ENCODE measurements at places on chromosomes 7 and 10.

DNA sequence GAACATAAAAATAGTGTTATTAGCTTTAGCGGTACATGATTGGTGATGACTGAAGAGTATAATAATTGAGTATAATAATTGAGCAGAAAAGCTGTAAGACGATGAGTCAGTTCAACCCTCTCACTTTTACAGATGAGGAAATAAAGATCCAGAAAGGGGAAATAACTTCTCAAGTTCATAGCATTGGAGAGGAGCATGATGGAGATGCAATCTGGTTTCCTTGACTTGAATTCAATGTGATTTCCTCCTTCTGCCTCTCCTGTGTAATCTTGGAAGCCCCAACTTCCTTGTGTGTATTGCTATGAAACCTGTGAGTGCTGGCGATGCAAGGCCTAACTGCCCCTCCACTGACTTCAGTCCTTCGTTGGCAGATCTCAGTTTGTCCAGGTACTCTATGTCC lies 265.1 kb downstream of the LRMDA start:
- DNase-seq, result no peak

GRCh38 chr10:109386101-109386500 lies 537.2 kb downstream of the XPNPEP1 start:
- no peak for DNase-seq

- no peak for DNase-seq
Measured at GRCh38 chr7:149367418-149368180, 93.3 kb downstream of the ZNF777 start.

DNA sequence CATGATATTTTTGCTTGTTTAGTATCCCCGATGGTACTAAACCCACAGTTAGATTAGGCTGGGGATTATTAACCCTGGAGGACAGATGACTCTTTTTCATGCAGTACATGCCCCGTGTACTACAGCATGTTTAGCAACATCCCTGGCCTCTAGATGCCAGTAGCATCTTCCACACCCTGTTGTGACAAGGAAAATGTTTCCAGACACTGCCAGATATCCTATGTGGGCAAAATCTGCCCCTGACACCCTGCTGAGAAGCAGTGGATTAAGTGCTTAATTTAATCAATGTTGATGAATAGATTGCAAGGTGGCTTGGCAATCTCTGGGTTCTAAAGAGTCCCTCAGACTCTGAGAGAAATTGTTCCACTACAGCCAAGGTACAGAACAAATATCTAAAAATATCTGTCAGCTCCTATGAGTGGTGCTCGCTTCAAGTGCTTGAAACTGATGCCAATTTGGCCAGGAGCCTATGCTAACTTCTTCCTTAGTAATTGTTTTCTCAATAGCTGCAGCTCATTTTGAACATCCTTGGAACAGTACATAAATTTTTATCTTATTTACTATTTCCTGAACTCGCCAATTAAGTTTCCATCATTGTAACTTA lies 247.0 kb downstream of the SORCS1 start:
- DNase-seq, result no peak

DNA sequence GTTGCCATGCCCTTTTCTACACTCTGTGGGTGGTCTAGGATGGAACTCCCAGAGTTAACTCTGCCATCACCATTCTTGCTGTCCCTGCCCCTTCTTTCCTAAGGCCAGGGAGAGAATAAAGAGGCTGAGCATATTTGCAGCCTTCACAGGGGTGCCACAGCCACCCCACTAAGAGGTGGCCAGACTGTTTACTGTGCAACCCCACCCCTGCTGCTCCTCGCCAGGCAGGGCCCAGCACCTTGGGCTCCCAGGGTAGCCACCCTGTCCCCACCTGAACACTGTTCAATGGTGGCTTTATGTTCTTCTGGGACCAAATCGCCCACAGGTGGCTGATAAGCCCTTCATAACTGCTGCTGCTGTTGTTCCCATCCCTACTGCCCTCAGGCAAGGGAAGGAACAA lies 198.9 kb downstream of the SNX13 start:
- DNase-seq, result no peak

DNA sequence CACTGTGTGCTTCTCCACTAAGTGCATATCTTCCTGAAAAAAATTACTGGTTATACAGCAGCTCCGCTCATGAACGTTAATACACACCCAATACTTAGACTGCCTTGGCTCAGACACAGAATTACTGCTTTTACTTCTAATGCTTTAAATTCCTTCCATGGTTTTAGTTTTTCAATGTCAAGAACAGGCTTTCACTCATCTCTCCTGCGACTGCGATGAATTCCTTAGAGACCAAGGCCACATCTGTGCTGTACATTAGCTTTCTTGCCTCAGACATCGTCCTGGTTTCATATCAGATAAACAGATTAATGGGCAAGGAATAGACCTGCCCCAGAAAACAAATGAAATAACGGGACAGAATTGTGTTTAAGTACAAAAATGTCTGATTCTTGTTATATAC lies 120.2 kb downstream of the CYP26A1 start:
- no peak for DNase-seq

- DNase-seq, result peak; percentile 60
Measured at GRCh38 chr7:151276666-151277590, 28.4 kb upstream of the SMARCD3 start.

DNA sequence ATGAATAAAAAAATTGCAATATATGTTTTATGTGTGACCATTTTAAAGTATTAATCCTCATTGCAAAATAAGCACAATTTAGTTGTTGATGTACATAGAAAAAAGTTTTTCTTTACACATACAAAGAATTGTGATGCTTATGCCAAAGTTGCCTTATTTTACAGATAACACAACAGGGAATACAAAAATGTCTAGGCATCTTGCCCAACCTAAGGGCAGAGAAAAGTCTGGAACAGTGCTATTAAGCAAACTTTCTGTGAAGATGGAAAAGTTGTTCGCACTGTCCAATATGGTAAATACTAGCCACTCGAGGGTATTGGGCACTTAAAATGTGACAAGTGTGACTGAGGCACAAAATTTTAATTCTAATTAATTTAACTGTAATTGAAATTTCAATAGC lies 190.2 kb upstream of the HGF start:
- DNase-seq, result no peak

DNA sequence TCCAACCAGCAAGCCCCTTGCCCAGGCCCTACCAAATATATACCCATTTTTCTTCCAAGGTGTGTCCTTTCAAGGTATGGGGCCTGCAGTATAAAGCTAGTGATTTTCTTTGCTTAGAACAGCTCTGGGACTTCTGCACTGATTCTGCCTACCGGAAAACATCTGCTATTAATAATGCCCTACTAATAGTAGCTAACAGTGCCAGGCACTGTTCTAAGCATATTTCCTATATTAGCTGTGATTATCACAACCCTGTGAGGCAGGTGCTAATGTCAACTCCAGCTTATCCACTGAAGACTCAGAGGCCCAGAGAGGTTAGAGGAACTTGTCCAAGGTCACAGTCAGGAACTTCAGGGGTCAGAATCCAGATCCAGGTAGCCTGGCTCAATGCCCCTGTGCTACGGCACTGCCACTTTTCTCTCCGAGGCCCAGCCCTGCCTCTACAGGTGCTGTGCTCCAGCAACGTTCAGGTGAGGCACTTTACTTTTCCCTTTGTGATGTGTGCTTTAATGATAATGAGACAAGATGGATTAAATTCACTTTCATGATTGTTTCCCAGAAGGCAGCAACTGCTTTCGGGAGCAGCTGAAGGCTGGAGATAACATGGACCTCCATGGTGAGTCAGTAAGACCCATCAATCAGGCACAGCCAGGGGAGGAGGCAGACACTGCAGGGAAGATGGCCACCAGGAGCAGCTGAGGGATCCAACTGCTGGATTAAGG lies 26.7 kb downstream of the TAS2R41 start:
- no peak for DNase-seq

GRCh38 chr10:17001961-17002749 lies 127.5 kb downstream of the CUBN start:
- DNase-seq, result peak; percentile 76

GRCh38 chr7:143355450-143356385 lies 6.8 kb downstream of the FAM131B start:
- DNase-seq, result no peak

GRCh38 chr10:128043259-128044045 lies 82.8 kb downstream of the MKI67 start:
- no peak for DNase-seq
